Osteocyte (in vitro differentiated cells): ENCODE measurements at places on chromosomes 16 and 17. TPM values are rescaled to one million over a fixed set of nuclear protein-coding genes. Genes with fewer than 3 reads are reported as not detected.

The GNG13 gene
- not detected in 2 replicates for total RNA-seq

DNA sequence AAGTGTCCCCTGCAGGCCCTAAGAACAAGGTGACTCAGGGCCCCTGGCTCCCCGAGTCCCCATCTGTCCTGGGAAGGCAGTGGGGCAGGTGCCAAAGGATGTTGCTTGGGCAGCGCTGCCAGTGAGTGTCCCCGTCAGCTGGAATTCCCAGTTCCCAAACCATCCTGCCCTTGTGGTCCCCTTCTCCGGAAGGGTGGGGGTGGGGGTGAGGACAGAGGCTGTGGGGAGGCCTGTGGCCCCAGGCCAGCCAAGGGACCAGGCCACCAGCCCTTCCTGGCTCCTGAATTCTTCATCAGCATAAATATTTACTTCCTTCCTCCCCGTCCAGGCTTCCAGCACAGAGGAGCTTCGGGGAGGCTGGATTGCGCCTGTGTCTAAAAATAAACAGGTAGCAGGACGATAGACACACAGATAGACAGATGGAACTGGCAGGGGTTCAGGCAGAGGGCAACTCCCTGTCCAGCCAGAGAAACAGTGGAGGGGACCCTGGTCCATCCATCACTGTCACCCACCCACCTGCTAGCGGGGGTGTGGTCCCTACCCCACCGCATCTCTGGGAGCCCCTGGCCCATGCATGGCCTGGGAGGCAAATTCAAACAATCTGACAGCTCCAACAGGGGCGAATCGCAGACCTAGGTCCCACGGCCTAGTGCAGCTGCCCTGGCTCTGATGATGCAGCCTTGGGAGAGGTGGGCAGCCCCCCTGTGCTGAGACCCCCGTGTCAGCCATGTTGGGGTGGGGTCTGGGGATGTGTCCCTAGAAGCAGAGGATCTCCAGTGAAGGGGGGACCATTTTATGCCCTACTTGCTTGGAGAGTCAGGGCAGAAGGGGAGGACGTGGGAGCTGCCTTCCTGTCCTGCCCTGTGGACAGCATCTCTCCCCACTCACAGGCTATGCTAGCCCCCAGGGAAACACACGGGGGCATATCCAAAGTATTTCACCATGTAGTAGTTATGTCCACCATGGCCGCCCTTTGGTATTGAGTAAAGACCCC lies 13.2 kb downstream of the GLIS2 start:
- no peak for DNase-seq

The SOX9 gene
- total RNA-seq, result 1.8 and 1.9 TPM in 2 replicates

GRCh38 chr16:79077346-79077745 lies 523.2 kb downstream of the MAF start:
- DNase-seq, result no peak

- no peak for DNase-seq
Measured at GRCh38 chr17:1239210-1239609, 31.0 kb upstream of the BHLHA9 start.

- DNase-seq, result no peak
Measured at GRCh38 chr16:56048425-56049105, 142.7 kb upstream of the GNAO1 start.

The NEUROD2 gene
- not detected in 2 replicates for total RNA-seq
